ENCODE measurements at places on chromosomes 2 and 18.

- no peak for DNase-seq
These were observed 277.3 kb downstream of the MBD2 start for GRCh38 chr18:53947092-53947640.

DNA sequence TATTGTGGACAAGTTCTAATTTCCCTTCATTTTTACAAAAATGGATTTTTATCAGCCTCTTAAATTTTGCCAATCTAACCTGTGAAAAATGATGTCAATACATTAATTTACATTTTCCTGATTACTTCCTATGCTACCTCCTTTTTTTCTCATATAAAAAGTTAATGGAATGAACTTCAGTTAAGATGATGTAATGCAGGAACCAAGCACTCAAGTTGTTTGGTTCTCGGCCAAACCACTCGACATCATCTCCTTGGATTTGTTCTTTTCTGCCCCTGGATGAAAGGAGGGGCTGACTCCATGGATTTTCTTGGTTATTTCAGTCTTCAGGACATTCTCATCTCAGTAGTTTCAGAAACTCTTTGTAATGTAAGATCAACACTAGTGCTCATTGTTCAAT is 253.1 kb upstream of the NXPH2 start:
- DNase-seq = no peak

- DNase-seq = peak; percentile 63
These were observed 179.9 kb downstream of the RPIA start for GRCh38 chr2:88871336-88871735.

- no peak for DNase-seq
These were observed 7.3 kb downstream of the KIF1A start for GRCh38 chr2:240812721-240813120.

DNA sequence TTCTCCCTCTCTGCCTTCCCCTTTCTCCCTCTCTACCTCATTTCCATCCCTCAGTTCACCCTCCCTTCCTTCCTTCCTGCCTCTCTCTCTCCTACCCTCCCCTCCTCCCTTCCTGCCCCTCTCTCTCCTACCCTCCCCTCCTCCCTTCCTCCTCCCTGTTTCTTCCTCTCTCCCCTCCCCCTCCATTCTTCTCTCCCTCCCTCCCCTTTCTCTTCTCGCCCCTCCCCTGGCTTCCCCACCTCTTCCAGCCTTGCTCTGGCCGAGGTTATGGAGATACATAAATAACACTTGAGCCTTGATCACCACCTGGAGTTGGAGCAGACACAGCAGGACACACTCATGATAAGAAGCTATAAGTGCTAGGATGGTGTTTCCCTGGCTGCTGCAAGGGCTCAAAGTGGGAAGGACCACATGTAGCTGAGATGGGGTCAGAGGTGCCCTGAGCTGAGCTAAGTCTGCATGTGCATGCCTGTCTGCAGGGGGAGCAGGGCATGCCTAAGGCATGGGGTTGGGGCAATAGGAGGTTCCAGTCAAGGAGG is 326.1 kb upstream of the HS6ST1 start:
- no peak for DNase-seq

DNA sequence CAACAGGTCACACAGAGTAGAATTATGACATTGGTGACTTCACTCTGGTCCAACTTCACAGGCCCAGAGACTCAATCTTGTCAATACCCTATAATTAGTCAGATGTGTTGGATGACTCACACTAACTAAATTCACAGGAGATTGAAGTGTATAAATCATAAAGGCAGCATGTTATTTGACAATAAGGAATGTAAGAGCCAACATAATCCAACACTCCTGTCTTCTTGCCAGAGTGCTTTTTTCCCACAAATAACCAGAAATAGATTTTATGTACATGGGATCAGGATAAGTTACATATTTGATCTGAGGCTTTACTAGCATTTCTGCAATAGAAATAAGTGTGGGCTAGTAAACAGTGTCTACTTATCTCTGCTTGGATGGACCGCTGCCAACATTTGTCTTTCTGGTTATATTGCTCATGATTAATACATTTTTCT is 42.2 kb upstream of the ZSWIM2 start:
- DNase-seq = no peak
